ENCODE measurements at places on chromosomes 1 and 21.

DNA sequence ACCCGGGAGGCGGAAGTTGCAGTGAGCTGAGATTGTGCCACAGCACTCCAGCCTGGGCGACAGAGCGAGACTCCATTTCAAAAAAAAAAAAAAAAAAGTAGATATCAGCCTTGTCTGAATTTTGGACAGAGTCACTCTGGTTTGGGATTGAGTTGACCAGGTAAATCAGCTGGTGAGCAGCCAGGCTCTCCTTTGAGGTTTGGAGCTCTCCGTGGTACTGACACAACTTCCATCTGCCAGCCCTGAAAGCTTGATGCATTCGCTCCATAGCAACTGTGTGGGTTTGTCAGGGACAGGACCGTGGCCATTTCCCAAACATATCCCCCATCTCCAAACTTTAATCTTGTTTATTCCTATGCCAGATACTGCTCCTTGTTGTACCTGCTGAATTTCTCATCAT, 155.2 kb downstream of the DMRTA2 start:
- no peak for DNase-seq

- no peak for DNase-seq
Measured at GRCh38 chr1:241972703-241973369, 15.3 kb downstream of the BECN2 start.

GRCh38 chr1:227883641-227884301, 64.0 kb downstream of the WNT9A start:
- DNase-seq: no peak

- DNase-seq: no peak
Measured at GRCh38 chr1:1599030-1599934, 653 bp downstream of the FNDC10 start.

GRCh38 chr1:173267453-173267945, 60.4 kb upstream of the TNFSF4 start:
- DNase-seq: no peak

DNA sequence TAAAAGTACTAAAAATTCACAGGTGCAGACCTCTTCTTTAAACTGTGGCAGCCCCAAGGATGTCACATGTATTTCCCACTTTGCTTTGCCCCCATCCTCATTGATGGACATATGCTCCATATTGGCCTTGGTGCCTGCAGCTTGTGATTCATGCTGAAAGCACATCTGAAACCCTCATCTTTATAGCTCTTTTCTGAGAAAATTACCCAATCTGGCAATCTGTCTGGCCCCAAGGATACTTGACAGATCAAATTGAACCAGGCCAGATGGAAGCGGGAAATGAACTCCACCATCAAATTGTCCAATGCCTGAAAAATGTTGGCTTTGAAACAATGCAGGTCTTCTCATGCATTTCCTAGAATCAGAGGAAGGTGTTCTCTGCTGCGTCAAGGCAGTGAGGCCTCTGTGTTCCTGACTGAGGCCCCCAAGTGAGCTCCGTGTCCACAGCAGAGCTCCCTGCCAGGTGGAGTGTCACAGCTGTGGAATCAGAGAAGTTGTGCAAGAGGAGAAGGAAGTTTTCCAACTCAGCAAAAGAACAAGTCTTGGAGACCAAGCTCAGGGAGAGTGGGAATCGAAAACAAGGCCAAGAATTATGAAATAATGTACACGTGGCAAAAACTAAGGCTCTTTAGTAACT, 323.7 kb downstream of the PLPP3 start:
- no peak for DNase-seq

GRCh38 chr1:19219451-19219850, 9.4 kb upstream of the UBR4 start:
- no peak for DNase-seq

GRCh38 chr1:186976700-186977099, 148.0 kb downstream of the PLA2G4A start:
- no peak for DNase-seq

DNA sequence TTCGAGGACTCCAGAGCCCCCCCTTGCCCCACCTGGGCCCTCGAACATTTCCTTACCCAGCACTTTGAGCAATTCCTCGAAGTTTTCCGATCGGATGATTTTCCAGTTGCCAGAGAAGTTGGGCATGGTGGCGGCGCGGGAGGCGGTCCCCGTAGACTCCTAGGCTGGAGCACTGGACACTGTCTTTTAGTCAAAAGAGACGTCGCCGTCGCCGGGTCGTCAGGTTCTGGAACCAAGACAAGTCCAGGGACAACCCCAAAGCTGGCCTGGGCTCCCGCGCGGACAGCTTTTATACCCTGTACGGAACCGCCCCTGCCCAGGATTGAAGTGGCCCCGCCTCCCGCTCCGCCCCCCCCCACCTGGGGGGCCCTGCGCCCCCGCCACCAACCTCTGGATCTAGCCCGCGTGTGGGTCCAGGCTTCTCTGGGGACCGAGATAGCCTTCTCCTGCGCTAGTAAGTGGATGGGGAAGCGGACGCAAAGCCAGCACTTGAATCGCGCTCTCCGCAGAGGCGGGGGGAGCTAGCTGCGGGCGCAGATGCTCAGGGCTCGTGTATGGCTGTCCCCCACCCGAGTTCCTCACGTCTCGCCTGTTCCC, at the start of gene CRABP2:
CRABP2 (minus strand) TSS at position 263 of the 597 bp plus-strand sequence; CDS start at position 126, 137 bp downstream.
- no peak for DNase-seq
